ENCODE measurements at places on chromosomes 6 and 20.

GRCh38 chr20:38547288-38548085 lies 33.5 kb upstream of the ADIG start:
- DNase-seq, result no peak

DNA sequence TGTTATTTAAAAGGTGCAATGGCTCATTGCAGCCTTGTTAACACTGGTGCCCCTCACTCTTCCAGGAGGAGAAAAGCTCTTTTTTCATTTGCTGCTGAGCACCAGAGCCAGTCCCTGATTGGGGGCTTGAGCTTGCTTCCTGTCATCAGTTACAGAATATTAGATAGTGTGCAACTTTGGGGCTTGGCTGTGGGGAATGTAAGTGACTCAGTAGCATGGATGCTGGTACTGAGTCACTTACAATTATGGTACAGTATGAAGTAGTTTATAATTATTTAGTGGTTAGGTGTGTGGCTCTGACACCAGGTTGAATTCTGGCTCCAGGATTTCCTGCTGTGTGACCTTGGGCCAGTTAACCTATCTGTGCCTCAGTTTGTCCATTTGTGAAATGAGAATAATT lies 37.6 kb downstream of the ANKS1A start:
- no peak for DNase-seq

GRCh38 chr6:28643017-28643740 lies 117.5 kb downstream of the GPX5 start:
- peak; percentile 69 for DNase-seq

GRCh38 chr6:42140756-42141602 lies 1.4 kb downstream of the C6orf132 start:
- no peak for DNase-seq

GRCh38 chr6:101263596-101263995 lies 129.9 kb upstream of the GRIK2 start:
- DNase-seq, result no peak
